ENCODE measurements at places on chromosomes 2 and 18. TPM values are rescaled to one million over a fixed set of nuclear protein-coding genes. Genes with fewer than 3 reads are reported as not detected.
A peak's percentile ranks its signal among the peaks of the same experiment; 100 is the strongest.

Gene MREG
- polyA plus RNA-seq = 0.89 TPM

Gene MAP3K20
- 140 TPM for polyA plus RNA-seq

- DNase-seq = no peak
Observed at GRCh38 chr2:223001797-223002175, 50.2 kb upstream of the KCNE4 start.

DNA sequence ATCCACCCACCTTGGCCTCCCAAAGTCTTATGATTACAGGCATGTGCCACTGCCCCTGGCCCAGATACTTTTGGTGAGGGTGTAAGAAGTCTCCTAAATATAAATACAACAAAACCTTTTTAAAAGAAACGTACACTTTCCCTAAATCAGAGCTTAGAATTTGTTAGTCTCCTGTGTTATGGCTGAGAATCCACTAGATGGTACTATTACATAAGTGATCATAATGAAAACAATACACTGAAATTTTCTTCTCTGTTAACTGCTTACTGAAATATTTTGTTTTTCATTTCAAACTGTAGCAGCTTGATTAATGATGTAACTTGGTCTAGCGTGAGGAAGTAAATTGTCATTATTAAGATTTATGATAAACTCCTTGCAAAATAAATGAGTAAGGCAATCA lies 74.8 kb upstream of the FAM98A start:
- peak; percentile 21 for DNase-seq

DNA sequence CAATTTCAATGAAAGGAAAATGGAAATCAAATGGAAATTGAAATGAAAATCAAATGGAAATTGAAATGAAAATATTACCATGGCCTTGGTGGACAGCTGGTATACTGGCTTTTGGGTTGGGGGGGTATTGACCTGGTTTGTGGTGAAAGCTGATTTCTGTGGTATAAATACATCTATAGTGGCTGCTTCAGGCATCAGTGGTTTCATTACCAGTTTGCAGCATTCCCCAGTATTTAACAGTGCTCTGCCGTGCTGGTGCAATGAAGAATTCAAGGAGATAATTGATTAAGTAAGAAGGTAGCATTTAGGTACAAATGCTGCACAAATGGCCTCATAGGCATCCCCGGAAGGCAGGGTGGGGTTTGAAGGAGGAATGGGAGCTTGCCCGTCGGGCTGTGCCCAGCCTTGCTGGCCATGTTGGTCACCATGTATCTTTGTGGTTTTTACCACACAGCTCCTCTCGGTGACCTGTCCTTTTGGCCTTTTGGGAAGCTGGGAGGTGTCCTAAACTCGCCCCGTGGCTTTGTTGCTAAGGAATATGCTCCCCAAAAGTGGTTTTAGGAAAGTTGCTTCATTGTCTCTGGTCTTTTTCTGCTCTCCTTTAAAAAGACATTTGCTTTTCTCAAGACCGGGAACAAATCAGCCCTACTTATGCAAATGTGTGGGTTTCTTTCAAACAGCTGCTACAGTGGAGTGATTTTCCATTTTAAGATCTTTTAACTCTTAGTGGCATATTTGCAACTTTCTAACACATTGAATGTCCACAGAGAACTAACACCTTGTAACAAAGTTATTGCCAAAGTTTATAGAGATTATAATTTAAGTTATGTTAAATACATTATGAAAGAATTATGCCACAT lies 28.6 kb downstream of the SNTG2 start:
- no peak for DNase-seq
